Muscle of leg (tissue), 16 donors: ENCODE measurements at places on chromosomes 1 and 21.
A peak's percentile ranks its signal among the peaks of the same experiment; 100 is the strongest.

DNA sequence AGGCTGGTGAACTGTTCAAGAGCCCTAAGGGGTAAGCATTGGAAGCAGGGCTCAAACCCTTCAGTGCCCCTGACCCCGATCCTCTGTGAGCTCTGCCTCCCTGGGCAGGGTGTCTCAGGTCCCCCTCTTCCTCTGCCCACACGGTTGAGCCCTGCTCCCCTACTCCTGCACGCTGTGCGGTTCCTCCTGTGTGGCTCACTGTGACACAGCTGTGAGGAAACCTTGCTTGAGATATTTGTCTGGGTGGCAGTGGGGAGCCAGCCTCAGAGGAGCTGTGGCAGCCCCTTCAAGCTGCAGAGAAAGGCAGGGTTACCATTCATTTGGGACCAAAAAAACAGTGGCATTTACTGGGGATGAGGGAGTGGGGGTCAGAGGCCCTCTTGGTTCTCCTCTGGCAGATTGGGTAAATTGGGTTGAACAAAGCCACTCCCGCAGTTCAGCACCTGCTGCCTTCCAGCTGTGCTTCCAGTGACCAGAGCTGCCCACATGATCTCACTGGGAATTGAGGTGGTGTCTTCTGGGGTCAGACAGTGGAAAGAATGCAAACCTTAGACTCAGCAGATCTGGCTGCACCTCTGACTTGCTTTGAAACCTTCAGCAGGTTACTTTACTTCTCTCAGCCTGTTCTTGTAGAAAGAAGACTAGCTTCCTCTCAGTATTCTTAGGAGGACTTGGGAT lies 60.6 kb upstream of the CD1D start:
- DNase-seq = no peak

DNA sequence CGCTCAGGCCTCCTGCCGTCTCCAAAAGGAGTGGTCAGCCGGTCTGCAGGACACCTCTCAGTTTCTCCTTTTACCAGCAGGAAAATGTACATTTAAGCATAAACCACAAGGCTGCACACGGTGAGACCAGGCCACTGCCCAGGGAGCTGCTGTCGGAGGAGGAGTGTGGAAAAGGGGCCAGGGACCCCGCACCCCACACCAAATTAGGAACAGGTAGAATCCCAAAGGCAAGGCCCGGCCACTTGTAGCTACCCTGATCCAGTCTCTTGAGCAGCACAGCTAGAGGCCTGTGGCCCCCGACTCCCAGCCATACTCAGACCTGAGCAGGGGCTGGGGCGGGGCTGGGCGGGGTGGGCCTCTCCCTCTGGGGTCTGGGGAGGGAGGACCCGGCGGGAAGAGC lies 78.0 kb downstream of the PIK3CD start:
- DNase-seq = no peak

- DNase-seq = peak; percentile 99
These were observed at the start of gene MORC3 for GRCh38 chr21:36319767-36320420. Gene MORC3, plus strand, starts transcription at chr21:36320197. Its CDS starts 68 bp downstream, at chr21:36320265.

DNA sequence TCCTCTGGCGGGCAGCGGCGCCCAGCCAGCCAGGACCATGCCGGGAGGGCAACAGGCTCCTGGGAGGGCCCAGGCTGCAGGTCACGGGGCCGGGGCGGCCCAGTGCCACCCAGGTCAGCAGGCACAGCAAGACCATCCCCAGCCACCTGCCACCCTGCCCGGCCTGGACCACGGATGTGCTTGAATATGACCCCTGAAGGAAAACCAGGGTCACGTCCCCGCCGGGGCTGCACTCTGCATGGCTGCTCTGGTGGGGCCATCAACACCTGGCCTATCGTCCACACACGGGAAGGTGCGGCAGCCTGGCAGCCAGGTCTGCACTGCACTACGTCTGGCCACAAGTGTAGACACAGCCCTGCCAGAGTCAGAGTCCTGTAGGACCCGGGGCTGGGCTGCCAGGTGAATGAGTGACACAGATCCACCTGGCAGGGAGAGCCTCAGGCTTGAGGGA lies 6.9 kb downstream of the WNT9A start:
- no peak for DNase-seq

DNA sequence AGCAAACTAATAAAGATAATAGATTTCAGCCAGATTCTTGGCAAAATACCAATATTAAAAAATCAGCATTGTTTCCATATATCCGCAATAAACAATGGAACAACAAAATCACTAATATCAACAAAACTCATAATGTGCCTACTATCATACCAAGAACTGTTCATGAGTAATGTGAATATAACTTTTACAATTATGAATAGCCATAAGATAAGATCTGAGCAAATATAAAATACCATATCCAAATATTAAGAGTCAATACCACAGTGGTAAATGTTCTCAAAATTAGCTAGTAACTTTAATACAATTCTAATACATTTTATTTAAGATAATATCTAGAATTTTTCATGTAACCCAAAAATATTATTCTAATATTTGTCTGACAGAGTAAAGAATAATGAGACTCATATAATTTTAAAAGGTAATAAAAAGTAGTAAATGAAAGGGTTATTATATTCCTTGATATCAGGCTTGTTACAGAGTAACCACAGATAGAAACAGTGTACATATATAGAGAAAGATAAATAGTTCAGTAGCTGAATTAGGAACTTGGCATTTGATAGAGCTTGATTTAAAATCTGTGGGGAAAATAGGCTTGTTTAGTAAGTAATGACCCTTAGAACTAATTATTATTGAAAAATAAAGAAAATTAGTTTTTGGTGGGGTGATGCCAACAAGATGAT lies 2126.6 kb downstream of the MRPL39 start:
- no peak for DNase-seq

DNA sequence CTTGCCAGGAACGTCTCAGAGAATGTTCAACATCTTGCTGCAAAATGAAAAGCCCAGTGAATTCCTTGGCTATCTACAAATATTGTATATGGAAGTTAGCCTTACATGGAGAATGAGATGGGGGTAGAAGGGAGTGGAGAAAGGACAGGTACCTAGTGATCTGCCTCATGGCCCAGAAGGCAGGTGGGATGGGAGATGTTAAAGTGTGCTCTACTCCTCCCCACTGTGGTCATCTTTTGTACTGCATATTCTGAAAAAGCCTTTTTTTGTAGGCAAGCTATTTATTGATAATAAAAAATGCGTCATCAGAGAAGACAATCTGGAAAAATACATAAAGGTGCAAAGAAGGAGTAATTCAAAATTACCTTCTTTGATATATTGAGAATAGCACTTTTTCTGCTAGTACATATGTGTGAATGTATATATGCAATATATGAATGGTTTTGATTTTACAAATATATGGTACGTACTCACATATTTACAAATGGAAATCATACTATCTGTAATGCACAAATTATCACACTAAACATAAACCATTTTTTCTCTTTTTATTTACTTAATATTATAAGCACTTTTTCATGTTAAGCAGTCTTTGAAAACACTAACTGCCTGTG lies 19.1 kb upstream of the SLC5A9 start:
- no peak for DNase-seq

DNA sequence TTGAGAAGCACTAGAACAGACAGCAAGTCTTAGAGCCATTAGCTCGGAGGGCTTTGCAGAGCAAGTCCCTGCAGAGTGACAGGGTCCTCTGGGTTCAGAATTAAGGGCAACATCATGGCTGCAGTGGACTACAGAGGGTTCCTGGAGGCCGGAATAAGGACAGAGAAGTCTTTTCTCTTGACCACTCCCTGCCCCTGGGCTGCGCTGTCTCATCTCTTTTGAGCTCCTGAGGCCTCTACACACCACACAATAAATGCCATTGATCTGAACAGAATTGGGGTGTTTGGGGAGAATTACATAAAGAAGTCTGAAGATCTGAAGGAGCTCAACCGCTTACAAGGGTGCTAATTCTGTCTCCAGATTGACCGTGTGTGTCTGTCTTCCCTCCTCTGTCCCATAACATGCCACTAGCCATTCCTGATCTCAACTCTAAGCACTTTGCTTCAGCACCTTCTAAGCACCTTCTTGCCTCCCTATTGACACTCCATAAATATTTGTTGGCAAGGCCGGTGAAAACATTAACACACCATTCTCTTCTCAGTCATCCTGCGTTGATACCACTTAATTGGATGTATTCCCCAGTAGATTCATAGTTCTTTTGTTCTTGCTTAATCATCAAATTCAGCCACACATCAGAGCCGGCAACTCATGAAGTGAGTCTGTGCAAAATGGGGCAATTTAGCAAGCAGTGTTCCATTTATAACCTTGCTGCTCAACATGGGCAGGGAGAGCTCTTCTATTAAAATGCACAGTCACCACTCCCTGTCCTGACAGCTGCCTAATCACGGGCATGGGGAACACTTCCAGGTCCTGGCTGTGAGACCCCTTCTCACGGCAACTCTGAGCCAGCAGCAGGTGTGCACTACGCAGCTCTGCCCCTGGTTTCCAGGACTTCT lies 49.7 kb downstream of the NMNAT2 start:
- DNase-seq = no peak

DNA sequence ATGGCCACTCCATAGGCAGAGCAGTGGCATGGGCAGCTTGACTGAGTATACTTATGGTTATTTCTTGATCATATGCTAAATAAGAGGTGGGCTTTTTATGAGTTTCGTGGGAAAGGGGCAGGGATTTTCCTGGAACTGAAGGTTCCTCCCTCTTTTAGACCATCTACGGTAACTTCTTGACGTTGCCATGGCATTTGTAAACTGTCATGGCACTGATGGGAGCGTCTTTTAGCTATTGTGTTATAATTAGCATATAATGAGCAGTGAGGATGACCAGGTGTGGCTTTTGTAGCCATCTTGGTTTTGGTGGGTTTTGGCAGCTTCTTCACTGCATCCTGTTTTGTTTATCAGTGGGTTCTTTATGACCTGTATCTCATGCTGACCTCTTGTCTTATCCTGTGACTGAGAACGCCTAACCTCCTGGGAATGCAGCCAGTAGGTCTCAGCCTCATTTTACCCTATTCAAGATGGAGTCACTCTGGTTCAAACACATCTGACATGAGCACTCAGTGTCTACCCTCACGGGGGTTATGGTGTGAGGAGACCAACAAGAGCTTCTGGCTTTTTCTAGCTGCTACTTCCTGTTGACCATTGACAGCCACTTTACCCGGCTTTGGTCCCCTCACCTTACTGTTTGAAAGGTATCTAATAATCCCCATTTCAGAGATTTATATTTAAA lies 71.7 kb downstream of the GALNT2 start:
- DNase-seq = no peak

DNA sequence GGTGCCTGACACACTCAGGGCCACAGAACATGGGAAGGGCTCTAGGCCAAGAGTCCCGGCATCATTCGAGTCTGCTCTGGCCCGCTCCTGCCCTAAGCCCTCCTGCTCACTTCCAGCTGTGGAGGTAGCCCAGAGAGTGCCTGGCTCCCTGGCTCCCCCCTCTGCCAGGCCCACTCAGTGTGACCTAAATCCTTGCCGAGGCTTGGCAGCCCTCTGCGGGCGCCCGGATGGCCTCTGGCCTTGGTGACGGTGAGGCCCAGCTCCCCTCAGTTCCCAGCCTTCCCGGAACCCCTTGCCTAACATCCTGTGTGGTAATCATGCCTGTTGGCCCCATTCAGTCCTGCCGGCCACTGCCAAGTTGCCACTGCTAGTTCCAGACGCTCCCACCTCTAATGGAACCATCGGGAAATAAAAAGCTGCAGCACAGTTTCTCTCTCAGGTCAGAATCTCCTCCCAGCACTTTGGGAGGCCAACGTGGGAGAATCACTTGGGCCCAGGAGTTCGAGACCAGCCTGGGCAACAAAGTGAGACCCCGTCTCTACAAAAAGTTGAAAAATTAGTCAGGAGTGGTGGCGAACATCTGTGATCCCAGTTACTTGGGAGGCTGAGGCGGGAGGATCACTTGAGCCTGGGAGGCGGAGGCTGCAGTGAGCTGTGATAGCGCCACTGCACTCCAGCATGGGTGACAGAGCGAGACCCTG lies 1.2 kb upstream of the H6PD start:
- DNase-seq = peak; percentile 55

- no peak for DNase-seq
These were observed 371.7 kb upstream of the BRINP3 start for GRCh38 chr1:190849346-190849745.

- DNase-seq = peak; percentile 36
These were observed 130.7 kb downstream of the MACF1 start for GRCh38 chr1:39335216-39335615.

GRCh38 chr1:57424231-57425027 lies 569 bp upstream of the DAB1 start:
- DNase-seq = peak; percentile 22

GRCh38 chr1:208278638-208279037 lies 34.5 kb upstream of the PLXNA2 start:
- DNase-seq = no peak

GRCh38 chr1:201748335-201748734 lies 80.6 kb upstream of the IPO9 start:
- no peak for DNase-seq

DNA sequence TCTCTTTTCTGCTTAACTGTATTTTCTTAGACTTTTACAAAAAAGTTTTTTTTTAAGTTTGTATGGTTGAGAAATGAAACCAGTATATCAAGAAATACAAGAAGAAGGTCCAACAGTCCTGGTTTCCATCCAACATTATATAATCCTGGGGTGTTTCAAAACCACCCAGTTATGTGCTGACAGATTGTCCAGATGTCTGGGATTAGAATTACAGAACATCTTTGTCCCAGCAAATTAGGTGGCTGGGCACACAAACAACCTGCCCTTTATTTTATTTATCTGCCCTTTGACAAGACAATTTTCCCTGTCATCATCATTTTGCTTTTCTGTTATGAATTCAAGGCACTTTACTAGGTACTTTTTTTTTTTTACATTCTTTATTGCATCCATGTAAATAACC lies 622.1 kb downstream of the PLPP3 start:
- DNase-seq = peak; percentile 43

DNA sequence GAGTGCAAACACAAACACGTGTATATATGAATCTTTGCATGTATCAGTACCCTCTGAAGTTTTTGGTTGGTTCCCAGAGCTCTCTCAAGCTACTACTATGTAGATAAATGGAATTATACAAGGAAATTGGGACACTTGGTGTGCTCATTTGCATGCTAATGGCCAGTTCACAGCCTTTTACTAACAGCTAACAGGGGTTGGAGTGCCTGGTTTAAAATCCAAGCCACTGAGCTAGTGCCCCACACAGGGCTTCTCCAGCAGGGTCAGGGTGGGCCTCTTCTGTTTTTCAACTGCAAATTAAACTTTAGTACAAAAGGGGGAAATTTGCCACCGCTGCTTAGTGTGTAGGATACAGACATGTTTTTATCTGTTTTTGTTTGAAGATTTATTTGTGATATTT lies 121.0 kb downstream of the ATP5PO start:
- DNase-seq = no peak

GRCh38 chr1:26960625-26960966 lies 328 bp upstream of the KDF1 start:
- DNase-seq = no peak

GRCh38 chr1:4362314-4363044 lies 291.9 kb upstream of the AJAP1 start:
- DNase-seq = no peak

- DNase-seq = peak; percentile 37
These were observed 117.3 kb upstream of the IRF2BP2 start for GRCh38 chr1:234727018-234727940.

GRCh38 chr1:162857850-162858249 lies 3.1 kb downstream of the CCDC190 start:
- no peak for DNase-seq
